HT-29 (cell line): ENCODE measurements at places on chromosomes 4 and X.

DNA sequence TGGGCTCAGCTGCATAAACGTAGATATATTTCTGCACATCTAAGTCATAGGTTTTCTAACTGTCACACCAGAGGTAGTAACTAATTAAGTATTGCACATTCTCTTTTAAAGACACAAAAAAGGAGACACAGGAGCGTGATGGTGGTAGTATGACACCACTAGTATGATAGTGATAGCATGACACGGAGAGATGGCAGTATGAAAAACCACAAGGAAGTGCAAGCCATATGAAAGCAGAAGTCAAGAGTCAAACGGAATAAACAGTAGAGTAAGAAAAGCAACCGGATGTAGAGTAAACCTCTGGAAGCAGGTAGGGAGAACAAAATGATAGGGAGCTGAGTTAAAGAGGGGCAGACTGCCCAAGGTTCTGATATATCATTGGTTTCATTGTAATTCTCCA is 382.2 kb upstream of the INTU start:
- no peak for DNase-seq

DNA sequence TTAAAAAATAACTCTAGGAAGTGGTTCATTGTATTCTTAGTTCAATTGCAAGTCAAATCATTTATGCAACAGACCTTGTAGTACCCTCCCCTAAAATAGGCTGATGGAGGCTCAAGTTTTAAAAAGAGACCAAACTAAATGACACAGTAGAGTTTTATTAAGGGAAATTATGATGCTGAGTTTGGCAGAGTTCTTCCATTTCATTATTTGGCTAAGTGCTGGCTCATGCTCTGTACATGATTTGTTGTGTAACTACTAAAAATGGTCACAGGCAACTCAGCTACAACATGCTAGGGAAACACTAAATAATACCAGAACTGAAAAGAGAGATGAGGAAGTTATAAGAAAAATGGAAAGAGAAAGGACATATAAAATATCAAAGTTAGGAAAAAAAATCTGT is 96.1 kb upstream of the TFDP3 start:
- DNase-seq = no peak

GRCh38 chr4:32261196-32261595 is 1541.0 kb downstream of the PCDH7 start:
- no peak for DNase-seq

GRCh38 chr4:79163981-79164490 is 161.8 kb downstream of the NAA11 start:
- no peak for DNase-seq

DNA sequence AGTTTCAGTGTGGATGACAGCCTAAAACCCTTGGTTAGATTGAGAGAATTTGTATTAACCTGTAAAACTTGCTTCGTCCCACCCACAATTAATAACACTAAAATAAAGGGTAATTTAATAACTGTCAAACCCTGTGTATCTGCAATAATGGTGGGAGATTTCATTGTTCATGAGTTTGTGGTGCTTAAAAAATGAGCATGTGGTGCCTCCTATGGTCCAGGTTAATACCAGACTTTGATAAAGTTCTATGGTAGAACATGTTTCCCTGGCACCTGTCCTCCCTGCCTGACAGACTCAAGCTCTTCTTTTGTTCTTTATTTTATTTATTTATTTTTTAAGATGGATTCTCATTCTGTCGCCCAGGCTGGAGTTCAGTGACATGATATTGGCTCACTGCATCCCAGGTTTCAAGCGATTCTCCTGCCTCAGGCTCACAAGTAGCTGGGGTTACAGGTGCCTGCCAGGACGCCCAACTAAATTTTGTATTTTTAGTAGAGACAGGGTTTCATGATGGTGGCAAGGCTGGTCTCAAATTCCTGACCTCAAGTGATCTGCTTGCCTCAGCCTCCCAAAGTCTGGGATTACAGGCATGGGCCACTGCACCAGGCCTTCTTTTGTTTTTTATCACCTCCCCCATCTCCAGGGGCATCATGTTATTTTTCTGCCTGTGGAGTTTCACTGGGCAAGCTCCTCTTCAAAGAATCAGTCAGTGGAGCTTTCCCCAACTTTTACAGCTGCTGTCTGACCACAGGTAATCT is 289.2 kb downstream of the NR3C2 start:
- DNase-seq = no peak

- peak; percentile 37 for DNase-seq
Observed at GRCh38 chrX:154028502-154029184, 8.9 kb upstream of the IRAK1 start.

- no peak for DNase-seq
Observed at GRCh38 chrX:139692908-139693307, 15.1 kb downstream of the MCF2 start.

DNA sequence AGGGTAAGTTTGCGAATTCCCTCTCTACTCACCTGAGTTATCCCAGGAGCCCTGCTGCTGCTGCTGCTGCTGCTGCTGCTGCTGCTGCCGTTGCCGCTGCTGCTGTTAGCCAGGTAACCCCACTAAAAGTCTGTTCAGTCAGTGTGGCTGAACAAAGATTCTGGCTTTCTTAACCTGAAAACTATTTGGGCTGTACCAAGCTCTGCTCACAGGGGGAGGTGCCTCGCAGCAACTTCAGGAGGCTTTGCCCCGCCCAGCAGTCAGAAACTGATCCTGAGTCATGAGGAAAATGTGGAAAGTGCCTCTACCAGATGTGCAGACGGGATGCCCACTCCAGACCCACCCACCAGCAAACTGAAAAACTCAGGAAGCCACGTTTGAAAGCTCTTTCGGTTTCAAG is at the start of gene CAPN6:
Gene CAPN6 (minus strand): TSS at position 145 of the 400 bp plus-strand sequence. CDS start 6,547 bp downstream, outside the sequence.
- no peak for DNase-seq

GRCh38 chr4:4217113-4217512 is 9.6 kb downstream of the OTOP1 start:
- DNase-seq = no peak

GRCh38 chr4:73583666-73584065 is 36.6 kb downstream of the RASSF6 start:
- DNase-seq = no peak

DNA sequence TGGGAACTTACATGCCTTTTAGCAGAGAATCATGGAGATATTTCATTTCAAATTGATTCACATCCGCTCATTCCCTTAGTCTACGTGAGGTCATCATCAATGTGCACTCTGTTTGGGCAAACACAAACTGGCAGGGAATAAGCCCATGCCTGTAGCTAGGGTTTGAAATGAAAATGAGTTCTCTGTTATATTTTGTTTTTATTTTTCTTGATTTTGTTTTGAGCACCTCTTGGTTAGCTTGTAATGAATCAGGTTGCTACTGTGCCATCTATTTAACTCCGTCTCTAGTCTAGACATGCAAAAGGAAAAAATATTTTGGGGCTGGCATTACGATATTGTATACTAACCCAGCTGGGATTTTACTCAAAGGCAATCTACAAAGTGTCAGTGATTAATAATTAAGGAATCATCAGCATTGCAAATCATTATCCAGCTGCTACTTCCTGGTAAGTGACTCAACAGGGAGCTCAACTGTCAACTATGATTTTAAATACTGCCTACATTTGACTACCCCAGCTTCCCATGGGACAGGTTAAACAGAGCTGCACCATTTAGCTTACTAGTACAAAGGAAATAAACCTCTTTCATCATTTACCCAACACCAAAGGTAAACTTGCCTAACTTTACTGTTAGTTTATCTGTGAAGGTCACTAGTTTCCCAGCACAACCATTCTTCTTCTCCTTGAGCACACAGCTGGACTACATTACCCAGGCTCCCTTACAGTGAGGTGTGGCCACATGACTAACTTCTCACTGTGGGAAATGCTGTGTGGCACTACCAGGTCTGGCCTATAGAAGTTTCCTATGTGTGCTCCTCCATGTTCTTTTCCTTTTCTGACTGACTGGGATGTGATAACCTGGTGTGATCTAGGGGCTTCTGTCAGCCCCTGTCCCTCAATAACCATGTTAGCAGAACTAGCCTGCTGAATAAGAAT is 21.2 kb upstream of the TRPC5OS start:
- peak; percentile 59 for DNase-seq

GRCh38 chrX:39667736-39668482 is 429.8 kb downstream of the BCOR start:
- no peak for DNase-seq

- DNase-seq = no peak
Observed at GRCh38 chr4:94345969-94346368, 3.3 kb upstream of the HPGDS start.

GRCh38 chr4:2593003-2593402 is 56.6 kb downstream of the FAM193A start:
- DNase-seq = no peak

DNA sequence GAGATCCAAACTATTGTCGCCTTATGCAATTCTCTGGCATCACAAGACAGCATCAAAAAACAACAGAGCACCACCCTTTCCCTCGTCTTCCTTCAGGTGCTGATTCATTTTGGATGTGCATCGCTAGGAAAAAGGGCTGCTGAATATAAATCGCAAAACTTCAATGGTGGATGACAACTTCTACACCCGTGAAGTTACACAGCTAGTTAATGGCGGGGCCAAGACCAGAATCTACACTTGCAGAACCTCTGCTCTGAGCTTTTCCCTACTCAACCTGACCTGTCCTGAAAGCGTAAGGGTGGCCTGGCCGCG is 674 bp downstream of the GNPDA2 start:
- DNase-seq = no peak

DNA sequence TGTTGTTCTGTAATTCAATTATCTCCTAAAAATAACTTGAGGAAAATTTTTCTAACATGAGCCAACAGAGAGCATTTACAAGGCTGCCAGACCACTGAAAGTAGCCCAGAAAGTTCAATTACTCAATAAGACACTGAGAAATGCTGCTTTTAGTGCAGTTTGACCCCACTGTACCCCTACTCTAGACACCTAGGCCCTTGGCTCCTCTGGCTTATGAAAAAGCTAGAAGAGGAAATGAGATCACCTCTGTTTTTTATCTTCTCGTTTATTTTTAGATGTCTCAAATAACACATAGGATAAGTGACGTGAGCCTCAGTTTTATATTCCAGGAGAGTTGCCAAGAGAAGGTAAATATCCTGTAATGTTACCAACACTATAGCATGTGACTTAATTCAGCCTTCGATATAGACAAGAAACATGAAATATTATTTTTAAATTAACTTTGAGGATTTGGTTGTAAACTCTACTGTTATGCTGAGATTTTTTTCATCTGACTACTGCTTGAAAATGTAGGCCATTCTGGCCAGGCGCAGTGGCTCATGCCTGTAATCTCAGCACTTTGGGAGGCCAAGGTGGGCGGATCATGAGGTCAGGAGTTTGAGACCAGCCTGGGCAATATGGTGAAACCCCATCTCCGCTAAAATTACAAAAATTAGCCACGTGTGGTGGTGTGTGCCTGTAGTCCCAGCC is 24.4 kb downstream of the TNIP3 start:
- DNase-seq = no peak

GRCh38 chr4:52987392-52988056 is 125.4 kb downstream of the RASL11B start:
- no peak for DNase-seq

- no peak for DNase-seq
Observed at GRCh38 chr4:90403781-90404180, 276.6 kb downstream of the CCSER1 start.

DNA sequence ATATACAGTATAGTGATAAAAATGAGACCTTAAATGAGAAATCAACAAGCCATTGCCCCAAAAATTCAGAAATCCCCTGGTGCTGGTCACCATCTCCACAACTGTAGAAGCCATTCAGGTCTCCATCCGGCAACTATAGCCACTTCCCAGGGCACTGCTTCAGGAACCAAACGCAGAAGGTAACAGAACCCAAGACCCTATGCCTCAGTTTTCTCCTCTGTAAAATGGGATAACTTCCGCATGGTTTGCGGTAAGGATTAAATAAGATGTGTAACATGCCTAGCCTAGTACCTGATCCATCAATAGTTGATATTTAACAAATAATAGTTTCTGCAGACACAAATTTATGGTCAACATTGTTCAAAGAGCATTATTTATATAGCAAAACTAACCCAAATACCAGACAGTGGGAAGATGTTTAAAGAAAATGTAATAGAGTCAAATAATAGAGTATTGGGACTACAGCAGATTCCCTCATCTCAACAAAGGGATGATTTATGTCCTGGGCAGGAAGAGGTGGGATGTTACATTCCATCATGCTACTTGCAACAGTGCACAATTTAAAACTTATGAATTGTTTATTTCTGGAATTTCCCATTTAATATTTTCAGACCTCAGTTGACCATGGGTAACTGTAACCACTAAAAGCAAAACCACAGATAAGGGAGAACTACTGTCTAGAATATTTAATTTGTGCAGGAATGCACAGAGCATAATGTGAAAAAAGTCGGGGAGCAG is 30.0 kb downstream of the IRF2 start:
- DNase-seq = no peak

GRCh38 chr4:101857176-101857575 is 66.6 kb downstream of the BANK1 start:
- DNase-seq = no peak

DNA sequence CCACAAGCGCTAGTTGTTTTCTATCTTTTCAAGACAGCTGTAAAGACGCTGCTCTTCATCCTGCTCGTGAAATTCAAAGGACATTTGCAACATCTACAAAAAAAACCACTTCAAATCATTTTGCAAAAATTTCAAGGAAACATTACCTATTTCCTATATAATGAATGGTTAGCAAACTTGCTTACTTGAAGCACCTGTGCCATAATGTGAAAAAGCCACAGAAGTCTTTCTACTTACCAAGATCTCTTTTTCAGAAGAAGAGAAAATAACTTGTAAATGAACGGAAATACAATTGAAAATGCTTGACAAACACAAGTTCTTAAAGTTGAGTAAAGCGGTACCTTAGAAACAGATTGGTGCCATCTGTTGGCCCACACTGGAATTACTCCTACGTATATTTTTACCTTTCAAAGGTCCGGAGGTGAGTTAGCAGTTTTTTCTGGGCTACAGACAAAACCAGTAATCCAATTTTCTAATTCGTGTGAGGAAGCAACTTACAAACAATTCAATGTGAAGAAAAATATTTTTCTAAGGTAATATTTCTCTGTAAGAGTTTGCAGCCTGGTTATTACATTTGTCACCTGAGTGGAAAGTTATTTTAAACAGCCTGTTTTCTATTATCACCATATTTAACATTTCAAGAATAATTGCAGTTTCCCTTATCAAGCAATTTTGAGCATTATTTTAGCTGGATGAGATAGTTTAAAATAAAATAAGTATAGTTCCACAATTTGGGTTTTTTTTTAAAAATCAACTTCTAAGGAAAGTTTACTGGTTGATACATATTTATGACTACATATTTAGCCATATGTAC is at the start of gene TLR6:
Gene TLR6 (minus strand): TSS at position 294 of the 814 bp plus-strand sequence. CDS start 27,344 bp downstream, outside the sequence.
- DNase-seq = peak; percentile 91

DNA sequence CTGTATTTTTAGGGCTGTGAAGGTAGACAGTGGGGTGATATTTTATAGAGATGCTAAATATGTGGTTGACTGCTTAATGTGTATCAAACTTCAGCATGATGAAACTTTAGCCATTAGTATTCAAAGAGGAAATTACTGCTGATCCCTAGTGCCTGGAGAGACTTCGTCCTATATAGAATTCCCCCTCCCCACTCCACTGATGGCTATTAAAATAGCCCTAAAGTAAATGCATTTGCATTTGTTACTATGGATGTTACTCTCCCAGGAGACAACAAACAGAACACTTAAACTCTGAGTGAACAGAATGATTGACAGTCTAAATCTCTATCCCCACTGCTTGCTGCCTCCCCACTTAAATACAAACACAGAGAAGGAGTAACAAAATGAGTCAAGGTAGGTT is 39.1 kb downstream of the ADGRL3 start:
- DNase-seq = no peak
